Tibial artery (tissue), 4 donors: ENCODE measurements at places on chromosomes 6 and 20.

GRCh38 chr20:43695571-43695970, 28.7 kb downstream of the MYBL2 start:
- H3K27ac ChIP-seq: no peak overlapping the region
- DNase-seq: no peak
- no peak overlapping the region for H3K4me3 ChIP-seq
- H3K36me3 ChIP-seq: no peaks in the 10 kb centered on the region
- H3K27me3 ChIP-seq: no peaks in the 10 kb centered on the region

- no peaks in the 10 kb centered on the region for H3K27me3 ChIP-seq
- no peak for DNase-seq
Observed at GRCh38 chr6:152585236-152585635, 51.9 kb downstream of the SYNE1 start.

GRCh38 chr6:127567476-127567875, 9.5 kb upstream of the C6orf58 start:
- no peaks in the 10 kb centered on the region for H3K27me3 ChIP-seq
- H3K27ac ChIP-seq: no peak overlapping the region
- no peak for DNase-seq
- no peaks in the 10 kb centered on the region for H3K36me3 ChIP-seq
- no peaks in the 10 kb centered on the region for H3K4me1 ChIP-seq

DNA sequence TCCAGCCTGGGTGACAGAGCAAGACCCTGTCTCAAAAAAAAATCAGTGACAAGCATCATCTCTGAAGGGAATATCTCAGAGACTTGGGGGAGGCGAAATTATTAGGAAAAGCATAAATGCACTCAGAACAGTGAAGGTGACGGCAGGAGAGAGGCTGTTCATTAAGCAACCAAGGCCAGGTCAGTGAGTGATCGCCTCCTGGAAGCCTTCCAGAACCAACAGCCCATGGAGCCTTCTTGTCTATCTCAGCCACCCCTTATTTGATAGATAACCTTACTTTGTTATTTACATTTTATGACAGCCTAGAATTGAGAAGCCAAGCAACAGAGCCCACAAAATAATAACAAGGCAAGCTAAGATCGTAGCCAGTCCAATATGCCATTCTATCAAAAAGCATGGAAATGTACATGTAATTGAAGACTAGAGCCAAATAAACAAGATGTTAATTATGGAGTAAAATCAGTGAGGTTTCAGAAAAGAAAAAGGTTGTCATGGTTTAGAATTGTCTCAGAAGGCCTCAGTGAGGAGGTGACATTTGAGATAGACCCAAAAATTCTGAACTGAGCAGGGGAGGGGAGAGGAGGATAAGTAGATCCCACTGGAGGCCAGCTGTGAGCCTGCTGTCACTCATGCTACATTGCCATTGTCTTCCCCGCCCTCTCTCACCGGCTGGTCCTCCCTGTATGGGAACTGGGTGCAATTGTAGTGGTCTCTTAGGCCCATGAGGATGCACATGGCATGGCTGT, 17.8 kb downstream of the BNIP5 start:
- no peak overlapping the region for H3K4me3 ChIP-seq
- peaks cover 7% of the 10 kb centered on the region for H3K27me3 ChIP-seq
- DNase-seq: no peak
- H3K27ac ChIP-seq: no peak overlapping the region
- no peaks in the 10 kb centered on the region for H3K4me1 ChIP-seq
- no peaks in the 10 kb centered on the region for H3K36me3 ChIP-seq

DNA sequence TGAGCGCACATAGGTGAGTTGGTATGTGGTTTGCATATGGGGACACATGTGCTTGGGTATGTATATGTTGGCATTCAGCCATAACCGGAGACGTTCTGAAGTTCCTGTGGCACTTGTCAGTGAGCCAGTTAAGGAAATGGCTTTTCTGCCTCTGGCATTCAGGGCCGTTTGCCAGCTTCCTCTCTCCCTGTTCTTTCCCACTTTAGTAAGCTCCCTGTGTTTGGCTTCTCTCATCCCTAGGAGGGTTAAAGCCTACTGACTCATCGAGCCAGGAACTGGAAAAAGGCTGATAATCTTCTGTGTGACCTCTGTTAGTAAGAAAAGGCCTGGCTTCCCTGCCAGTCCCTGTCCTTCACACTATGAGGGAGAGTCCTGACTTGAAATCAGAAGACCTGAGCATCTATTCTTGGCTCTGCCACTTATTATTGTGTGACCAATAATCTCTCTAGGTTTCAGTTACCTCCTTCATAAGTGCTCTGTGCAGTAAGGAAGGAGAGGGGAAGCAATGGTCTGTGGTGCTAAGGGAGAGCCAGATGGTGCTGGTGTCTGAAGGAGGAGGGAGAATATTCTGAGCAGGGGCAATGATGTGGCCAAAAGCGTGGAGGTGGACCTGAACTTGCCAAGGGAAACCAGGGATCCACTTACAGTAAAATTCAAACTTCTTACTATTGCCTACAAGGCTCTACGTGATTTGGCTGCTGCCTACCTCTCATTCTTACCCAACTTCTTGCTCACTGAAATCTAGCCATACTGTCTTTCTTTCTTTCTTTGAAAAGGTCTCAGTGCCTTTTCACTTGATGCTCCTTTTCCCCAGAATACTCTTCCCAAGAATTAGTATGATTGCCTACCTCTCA, 31.4 kb downstream of the ACSS2 start:
- peak overlapping the region; percentile 65 for H3K27ac ChIP-seq
- no peak for DNase-seq
- no peaks in the 10 kb centered on the region for H3K36me3 ChIP-seq
- no peak overlapping the region for H3K4me3 ChIP-seq
- no peaks in the 10 kb centered on the region for H3K27me3 ChIP-seq

DNA sequence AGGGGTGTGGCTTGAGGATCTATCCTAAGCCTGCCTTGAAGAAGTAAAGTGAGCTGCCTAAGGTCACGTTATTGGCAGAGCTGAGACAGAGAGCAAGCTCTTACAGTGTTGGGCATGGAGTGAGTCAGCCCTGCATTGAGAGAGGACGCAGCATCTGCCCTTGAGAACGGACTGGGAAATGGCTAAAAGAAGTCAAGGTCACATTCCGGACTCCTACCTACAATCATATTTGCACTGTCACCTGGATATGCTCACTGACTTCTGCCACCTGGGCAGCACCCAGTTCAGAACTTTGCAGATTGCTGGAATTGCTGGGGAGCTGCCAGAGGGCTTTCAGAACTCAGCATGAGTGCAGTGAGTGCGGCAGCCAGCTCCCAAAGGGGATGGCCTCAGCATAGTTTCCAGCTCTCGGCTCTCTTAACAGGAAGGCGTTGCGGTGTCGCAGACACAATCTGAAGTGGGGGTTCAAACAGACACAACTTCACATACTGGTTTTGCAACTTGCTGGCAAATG, 199.3 kb upstream of the SGK1 start:
- no peaks in the 10 kb centered on the region for H3K36me3 ChIP-seq
- peak; percentile 79 for DNase-seq
- no peak overlapping the region for H3K27ac ChIP-seq
- no peaks in the 10 kb centered on the region for H3K27me3 ChIP-seq

- no peak for DNase-seq
- no peak overlapping the region for H3K4me3 ChIP-seq
- no peak overlapping the region for H3K27ac ChIP-seq
Observed at GRCh38 chr20:1661542-1662299, 4.1 kb upstream of the SIRPG start.

DNA sequence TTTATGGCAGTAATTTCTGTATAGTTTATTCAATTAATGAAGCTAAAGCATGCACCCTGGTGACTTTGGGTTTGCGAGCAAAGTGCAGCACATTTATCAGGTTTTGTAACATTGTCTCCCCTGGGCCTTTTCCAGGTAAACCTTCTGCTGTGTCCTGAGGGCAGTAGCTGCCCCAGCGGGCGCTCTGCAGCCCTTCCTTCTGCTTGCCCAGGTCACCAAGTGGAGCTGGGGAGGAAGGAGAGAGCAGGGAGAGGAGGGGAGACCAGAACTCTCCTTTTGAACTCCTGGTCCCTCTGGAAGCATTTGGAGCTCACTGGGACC, 145.6 kb downstream of the DLL1 start:
- no peaks in the 10 kb centered on the region for H3K36me3 ChIP-seq
- H3K27me3 ChIP-seq: no peaks in the 10 kb centered on the region
- H3K27ac ChIP-seq: no peak overlapping the region
- no peaks in the 10 kb centered on the region for H3K4me1 ChIP-seq
- DNase-seq: no peak

DNA sequence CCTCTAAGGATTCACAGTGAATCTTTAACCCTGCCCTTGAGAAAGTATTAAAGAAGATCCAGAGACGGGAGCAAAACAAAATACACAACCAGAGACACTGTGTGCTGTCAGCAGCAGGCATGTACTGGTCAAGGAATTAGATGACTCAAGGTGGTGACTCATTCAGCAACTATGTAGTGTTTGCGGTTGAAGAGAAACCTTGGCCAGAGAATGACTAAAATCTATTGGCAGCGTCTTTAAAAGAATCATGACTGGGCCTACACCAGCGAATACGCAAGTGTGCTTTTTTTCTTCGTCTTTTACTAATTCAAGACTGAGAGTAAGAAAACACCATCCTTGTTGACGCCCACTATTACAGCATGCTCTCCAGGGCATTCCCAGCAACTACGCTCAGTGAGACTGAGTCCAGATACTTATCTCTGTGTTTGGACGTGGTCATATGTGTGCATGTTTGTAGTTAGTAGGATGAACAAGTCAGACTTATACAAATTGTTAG, 72.4 kb upstream of the BACH2 start:
- DNase-seq: peak; percentile 86
- H3K36me3 ChIP-seq: no peaks in the 10 kb centered on the region
- peaks cover 15% of the 10 kb centered on the region for H3K4me1 ChIP-seq
- H3K27me3 ChIP-seq: no peaks in the 10 kb centered on the region
- H3K4me3 ChIP-seq: no peak overlapping the region
- H3K27ac ChIP-seq: peak overlapping the region; percentile 38
